ENCODE measurements at places on chromosomes 3 and 15.

DNA sequence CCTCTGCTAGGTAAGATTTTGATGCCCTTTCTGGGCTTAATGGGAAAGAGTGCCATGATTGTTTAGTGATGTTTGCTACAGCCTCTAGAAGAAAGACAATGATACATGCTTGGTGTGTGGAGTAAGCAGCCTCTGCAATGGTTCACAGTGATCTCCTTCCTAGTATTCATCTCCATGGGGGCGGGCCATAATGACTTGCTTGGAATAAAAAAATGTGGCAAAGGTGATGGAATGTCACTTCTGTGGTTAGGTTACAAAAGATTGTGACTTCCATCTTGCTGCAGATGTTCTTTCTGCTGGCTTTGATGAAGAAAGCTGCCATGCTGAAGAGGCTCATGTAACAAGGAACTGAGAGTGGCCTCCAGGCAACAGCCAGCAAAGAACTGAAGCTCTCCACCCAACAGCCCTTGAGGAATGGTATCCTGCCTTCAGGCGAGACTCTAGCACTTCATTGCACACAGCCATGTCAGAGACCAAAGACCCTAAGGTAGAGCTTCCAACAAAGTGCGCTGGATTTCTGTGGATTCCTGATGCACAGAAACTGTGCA is 139.1 kb upstream of the LRIG1 start:
- no peak for DNase-seq

GRCh38 chr3:50642382-50642781 is 25.4 kb downstream of the MAPKAPK3 start:
- no peak for DNase-seq

GRCh38 chr3:143152043-143152442 is 32.5 kb downstream of the CHST2 start:
- no peak for DNase-seq

GRCh38 chr15:74302821-74303359 is 64.6 kb downstream of the CYP11A1 start:
- peak; percentile 64 for DNase-seq

DNA sequence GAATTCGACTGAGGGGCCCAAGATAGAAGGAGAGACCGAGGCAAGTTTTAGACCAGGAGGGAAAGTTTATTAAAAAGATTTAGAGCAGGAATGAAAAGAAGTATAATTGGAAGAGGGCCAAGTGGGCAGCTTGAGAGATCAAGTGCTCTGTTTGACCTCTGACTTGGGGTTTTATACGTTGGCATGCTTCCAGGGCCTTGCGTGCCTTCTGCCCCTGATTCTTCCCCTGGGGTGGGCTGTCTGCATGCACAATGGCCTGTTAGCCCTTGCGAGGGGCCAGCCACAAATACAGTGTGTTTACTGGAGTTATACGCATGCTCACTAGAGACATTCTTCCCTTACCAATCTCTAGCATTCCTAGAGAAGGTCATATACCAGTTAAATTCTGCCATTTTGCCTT is 70.7 kb upstream of the LARS2 start:
- DNase-seq = no peak

GRCh38 chr3:167450675-167451074 is 23.2 kb downstream of the SERPINI2 start:
- DNase-seq = no peak

DNA sequence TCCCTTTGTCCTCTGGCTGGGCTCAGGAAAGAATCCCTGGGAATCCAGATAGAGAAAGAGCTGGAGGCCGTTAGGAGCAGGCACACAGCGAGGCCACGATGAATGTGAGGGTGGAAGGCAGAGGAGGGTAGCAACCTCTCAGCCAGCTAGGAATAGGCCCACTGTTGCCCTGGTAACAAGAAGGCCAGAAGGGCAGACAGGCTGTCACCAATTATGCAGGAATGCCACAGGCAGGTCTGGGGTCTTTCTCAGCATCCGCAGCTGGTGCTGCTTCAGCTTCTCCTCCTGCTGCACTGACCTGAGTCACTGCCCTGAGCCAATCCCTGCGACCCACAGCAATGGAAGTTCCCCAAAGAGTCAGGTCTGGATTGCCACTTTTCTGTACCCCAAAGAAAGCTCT is 62.8 kb upstream of the C3orf80 start:
- DNase-seq = no peak

GRCh38 chr3:105323274-105323599 is 43.5 kb upstream of the ALCAM start:
- no peak for DNase-seq

DNA sequence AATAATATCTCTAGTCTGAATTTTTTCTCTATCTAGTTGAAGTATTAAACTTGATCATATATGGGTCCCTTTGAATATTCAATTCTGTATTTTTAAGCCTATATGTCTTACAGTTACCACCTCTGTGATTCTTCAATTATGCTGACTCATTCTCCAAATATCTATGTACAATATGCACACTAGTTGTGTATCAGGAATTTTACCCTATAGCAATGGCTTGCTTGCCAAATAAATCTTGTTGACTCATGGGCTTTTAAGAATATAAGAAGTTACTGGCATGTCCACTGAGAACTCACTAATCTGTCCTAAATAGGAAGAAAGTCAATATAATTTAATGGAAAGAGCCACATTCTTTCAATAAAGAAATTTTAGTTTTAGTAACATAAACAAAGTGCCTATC is 656.3 kb downstream of the RBMS3 start:
- no peak for DNase-seq

- no peak for DNase-seq
Measured at GRCh38 chr3:132325103-132325606, 7.9 kb downstream of the ACP3 start.

- no peak for DNase-seq
Measured at GRCh38 chr15:73382115-73382514, 13.4 kb upstream of the HCN4 start.

DNA sequence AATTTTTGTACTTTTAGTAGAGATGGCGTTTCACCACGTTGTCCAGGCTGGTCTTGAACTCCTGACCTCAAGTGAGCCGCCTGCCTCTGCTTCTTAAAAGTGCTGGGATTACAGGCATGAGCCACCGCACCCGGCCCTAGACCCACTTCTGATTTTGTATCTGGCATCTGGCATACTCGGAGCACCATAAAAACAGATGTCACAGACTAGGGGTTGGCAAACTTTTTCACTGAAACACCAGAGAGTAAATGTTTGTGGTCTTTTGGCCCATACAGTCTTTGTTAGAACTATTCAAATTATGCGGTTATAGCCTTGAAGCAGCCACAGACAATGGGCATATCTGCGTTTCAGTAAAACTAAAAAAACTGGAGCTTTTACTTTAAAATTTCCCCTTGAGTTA is 110.7 kb downstream of the TJP1 start:
- DNase-seq = no peak

DNA sequence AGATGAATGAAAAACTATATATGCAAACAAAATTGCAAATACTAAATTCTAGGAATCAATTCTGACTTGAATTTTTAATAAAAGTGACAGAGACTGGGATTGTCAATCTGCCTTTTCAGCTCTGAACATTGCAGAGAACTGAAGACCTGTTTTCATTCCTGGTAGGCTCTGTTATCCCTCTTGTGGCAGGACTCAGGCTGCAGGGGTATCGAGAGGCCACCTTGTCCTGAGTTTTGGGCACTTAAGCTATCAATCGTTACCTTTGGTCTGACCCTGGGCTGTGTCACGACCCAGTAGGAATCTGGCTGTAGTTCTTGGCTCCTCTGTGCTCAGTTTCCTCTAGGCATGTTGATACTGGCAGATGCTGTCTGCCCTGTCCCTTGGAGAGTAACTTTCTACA is 238.0 kb downstream of the CACNA2D3 start:
- DNase-seq = no peak

- DNase-seq = no peak
Measured at GRCh38 chr15:93324186-93324975, 235.4 kb upstream of the RGMA start.

DNA sequence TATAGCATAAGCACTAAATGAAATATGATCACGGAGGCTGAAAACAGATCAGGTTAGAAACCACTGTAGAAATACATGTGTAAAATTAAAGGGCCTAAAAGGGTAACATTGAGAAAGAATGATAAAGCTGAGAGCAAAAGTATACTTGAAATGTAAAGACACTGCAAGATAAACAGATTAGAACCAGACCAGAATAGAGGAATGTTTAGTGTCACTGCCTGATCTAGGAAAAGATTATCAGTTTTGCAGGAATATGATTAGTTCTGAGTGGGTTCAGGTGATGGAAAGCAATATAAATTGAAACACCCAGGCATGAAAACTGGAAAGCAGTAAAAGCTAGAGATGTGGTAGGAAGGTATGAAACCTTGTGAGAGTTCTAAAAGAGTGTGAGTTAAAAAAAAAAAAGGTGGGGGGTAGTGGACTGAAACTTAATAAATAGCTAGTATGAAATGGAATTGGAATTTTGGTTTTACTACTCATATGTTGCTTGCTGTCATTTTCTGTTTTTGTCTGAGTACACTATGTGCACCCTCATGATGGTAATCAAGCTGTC is 16.0 kb upstream of the C3orf38 start:
- no peak for DNase-seq

DNA sequence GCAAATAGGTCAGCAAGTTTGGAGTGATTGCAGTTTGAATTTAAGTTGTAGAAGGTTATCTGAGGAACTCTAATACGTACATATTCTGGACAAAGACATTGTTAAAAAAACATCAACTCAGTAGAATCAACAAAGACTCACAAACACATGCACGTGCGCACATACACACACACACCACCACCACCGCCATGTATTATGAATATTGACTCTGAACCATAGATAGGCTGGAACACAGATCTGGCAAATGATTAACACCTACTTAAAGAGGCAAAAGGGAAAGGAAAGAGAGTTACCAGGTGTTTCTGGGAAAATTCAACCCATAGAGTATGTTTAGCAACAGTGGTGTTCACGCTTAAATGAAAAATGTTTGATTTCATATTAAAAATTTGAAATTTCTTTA is 334.2 kb upstream of the ALCAM start:
- DNase-seq = no peak

DNA sequence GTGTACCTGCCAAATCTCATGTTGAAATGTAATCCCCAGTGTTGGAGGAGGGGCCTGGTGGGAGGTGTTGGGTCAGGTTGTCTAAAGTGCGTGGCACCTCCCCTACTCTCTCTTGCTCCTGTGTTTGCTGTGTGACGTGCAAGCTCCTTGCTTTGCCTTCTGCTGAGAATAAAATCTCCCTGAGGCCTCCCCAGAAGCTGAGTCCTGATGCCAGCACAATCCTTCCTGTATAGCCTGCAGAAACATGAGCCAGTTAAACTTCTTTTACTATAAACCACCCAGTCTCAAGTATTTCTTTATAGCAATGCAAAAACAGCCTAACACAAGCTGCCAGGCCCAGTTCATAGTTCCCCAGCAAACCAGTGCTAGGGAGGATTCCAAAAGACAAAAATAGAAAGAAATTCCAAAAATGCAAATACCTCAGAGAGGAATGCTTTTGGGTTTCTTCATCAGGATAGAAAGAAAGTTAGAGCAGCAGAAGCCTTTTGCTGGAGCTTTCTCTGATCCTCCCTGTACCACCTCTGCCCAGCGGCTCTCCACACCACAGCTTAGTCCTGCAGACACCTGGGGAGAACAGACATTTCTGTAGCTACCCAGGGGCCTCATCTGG is 25.9 kb upstream of the CDV3 start:
- DNase-seq = no peak

GRCh38 chr3:196202516-196202970 is 8.7 kb downstream of the ZDHHC19 start:
- no peak for DNase-seq

GRCh38 chr3:22704166-22704565 is 499.0 kb upstream of the UBE2E2 start:
- DNase-seq = no peak

DNA sequence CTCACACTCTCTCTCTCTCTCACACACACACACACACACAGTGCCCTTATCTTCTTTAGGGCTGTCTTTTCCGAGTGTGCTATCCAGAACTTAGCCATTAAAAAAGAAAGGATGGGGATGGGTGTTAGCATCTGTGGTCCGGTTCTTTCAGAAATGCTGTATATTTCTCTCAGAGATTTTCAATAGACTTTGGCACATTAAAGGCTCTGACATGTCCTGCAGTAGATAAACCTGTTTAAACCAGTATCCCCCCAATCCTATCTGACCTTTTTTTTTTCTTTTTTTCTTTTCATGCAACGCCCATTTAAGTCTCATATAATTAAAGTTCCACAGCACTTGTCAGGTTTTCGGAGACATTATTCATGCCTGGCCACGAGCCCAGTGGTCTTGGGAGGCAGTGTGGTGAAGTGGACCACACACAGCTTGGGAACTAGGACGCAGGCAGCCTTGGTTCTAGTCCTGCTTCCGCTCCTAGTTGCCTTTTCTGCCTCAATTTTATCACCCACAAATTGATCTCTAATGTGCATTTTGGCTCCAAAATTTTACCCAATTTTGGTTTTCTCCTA is 13.3 kb downstream of the CAV3 start:
- no peak for DNase-seq

DNA sequence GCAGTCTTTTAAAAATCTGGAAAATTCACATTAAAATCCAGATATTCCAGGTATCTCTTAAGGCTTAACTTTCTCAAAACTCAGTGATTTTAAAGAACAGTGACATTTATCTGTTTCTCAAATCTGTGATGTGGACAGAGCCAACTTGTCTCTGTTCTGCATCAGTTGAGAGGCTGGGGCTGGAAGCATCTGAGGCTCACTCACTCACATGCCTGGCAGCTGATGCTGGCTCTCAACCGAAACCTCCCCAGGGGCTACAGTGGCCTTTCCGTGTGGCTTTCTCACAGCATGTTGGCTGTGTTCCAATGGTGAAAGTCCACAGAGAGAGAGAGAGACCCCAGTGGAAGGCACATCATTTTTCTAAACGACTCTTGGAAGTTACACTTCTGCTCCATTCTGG is 53.5 kb downstream of the CEMIP start:
- DNase-seq = no peak

DNA sequence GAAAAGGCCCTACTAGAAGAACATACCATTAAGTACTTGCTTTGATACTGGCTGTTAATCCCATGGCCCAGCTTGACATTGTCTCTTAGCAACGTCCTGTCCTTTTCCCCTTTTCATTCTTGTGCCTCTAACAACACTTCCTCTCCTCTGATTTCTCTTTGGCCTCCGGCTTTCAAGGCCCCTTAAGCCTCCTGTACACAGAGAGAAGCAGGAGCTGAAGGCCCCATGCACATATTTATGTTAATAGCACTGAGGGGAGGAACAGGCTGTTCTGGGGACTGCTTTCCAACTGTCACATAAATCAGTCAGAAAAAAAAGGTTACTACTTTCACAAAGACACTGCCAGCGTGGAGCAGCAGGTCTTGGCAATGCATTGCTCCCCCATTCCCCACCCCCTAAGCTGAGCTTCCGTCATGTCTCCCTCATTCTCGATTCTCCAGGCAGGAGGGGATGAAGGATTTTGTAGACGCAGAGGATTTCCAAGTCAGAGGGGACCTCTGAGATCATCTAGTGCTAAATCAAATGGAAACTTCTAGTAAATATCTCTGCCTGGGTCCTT is 257.4 kb upstream of the ADAMTS9 start:
- DNase-seq = no peak

- no peak for DNase-seq
Measured at GRCh38 chr15:55694652-55695150, 48.3 kb downstream of the PRTG start.
